Renal cortex interstitium (tissue), 15 donors: ENCODE measurements at places on chromosomes 7 and 10. TPM values are rescaled to one million over a fixed set of nuclear protein-coding genes. Genes with fewer than 3 reads are reported as not detected.
A peak's percentile ranks its signal among the peaks of the same experiment; 100 is the strongest.

- DNase-seq = no peak
Measured at GRCh38 chr10:91242940-91243339, 22.5 kb downstream of the PCGF5 start.

- no peak for DNase-seq
Measured at GRCh38 chr10:49290131-49290530, 8.8 kb upstream of the C10orf71 start.

PDE6C gene
- polyA plus RNA-seq = 0.40 TPM

GRCh38 chr7:514651-515598, 4.7 kb downstream of the PDGFA start:
- no peak for DNase-seq

DNA sequence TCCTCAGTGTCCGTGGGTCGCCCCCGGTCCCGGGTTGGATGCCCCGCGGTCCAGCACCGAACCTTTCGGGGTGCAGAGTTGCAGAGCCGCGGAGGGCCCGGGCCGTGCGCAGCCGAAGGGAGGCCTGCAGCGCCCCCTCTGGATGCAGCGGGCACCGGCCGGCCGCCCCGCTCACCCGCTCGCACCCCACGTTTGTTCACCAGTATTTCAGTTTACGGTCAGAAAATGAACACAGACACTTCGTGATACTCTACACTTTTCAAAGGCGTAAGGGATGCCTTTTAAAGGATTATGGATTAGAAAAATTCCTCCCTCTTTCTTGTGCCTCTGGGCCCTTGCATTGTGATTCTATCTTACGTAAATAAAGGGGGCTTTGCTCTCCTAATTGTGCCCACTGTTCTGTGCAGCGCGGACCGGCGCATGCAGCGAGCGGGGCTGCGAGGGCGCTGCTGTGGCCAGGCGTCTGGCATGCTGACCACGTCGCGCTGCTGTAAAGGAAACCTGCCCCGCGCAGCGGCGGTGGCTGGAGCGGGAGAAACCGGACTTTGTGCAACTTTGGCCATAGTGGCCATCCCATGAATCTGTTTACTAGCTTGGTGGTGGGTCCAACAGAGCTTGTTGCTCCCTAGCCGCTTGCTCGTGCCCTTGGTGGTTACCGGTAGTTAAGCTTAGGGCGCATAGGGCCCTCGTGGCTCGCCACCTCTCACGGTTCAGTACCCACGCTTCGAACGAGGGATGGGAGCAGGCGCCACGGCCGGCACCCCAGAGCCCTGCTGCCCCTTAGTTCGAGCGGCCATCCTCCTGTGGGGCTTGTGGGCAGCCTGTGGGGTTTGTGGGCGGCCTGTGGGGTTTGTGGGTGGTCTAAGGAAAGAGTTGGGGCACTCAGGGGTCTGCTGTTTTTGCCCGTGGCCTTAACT, 739 bp upstream of the MEST start:
- no peak for DNase-seq

CFAP46 gene
- polyA plus RNA-seq = 11.4 TPM

DNA sequence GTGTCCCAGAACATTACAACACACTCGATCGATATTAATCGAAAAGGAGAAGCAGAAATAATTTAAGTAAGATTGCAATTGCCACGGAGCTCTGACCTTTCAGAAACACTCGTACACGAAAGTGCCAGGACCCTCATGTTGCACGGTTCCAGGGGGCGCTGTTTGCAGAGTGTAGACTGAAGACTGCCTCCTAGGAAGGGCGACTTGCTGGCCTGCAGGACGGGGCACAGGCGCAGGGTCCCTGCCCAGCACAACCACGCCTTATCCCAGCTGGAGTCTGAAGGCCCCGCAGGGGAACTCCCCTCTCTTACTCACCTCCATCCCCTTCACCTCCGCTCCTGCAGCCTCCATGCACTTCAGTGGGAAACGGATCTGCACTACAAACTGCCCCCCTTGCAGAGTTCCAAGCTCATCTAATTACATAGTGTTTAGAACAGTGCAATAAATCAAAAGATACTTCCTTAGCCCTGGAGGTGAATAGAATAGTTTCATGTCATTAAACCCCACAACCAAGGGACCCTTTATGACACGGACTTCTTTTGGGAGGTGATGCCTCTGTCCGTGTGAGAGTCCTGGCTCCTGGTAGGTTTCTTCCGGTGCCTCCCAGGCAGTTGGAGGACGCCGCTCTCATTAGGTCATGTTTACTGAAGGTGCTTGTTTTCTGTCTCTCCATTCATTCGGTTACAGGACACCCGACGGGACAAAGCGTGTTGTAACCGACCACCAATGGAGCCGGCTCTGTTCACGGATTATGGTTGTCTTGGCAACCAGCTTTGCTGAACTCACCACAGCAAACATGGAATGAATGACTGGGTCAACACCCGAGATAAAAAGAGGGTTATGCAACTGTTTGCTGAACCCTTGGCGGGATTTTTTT, 262.2 kb downstream of the BAMBI start:
- peak; percentile 77 for DNase-seq

GPRIN2 gene
- 3.8 TPM for polyA plus RNA-seq

DNA sequence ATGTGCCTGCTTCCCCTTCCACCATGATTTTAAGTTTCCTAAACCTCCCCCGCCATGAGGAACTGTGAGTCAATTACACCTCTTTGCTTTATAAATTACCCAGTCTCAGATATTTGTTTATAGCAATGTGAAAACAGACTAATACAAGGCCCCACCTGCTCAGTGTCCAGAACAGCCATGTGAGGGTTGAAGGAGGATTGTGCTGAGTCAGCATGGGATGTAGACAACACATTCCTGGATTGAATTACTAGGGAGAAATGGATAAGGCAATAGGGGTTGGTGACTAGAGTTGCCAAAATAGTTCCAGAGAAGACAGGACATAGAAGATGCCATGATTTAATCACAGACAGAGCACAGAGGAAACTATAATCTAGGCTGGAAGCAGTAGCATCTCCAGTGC, 270.3 kb downstream of the GFRA1 start:
- no peak for DNase-seq
